C1 segment of cervical spinal cord (tissue), 14 donors: ENCODE measurements at places on chromosomes 7 and 10.
A peak's percentile ranks its signal among the peaks of the same experiment; 100 is the strongest.

DNA sequence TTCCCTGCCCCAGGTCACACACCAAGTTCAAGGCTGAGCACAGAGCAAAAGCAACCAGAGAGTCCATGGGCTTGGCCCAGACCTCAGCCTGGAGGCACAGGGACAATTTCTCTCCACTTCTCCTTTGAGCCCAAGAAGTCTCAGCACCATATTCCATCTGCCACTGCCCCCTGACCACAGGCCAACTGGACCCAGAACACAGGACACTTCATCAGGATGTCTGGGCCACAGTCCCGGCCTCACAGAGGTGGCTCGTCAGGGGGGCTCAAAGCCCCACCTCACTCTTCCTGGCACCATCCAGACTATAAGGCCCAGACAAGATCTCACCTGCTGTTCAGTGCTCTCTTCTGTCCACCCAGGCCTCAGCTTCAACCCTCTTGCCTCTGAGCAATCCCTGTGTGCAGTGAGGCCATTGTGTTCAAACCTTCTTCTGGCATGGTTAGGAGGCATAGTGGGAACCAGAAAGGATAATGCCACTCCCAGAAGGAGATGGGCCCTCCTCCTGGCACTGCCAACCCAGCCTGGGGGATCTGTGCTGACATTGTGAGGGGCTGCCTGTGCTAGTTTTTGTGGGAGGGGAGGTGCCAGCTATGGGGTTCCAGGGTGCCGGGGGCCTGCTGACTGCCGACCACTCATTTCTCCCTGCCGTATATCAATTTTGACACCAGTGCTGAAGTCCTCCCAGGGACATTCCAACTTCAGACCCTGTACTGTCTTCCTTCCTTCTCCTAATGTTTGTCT, 49.7 kb upstream of the ANTXRL start:
- DNase-seq: no peak

GRCh38 chr7:30911561-30911969, at the start of gene AQP1:
TSS of gene AQP1 (plus strand) at chr7:30911853. CDS start at chr7:30911910, 57 bp downstream.
- DNase-seq: peak; percentile 72

GRCh38 chr7:128197589-128197988, 43.5 kb upstream of the LEP start:
- no peak for DNase-seq

DNA sequence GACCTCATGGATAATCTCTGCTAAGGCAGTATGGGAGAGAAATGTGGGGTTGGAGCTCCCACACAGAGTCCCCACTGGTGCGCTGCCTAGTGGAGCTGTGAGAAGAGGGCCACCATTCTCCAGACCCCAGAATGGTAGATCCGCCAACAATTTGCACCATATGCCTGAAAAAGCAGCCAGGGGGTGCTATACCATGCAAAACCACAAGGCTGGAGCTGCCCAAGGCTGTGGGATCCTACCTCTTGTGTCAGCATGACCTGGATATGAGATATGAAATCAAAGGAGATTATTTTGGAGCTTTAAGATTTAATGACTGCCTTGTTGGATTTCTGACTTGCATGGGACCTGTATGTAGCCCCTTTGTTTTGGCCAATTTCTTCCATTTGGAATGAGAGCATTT, 27.0 kb upstream of the SAMD9L start:
- DNase-seq: no peak

GRCh38 chr10:17644485-17644943, 563 bp downstream of the STAM start:
- DNase-seq: no peak

- DNase-seq: no peak
Observed at GRCh38 chr10:130430291-130430690, 294.1 kb downstream of the GLRX3 start.

DNA sequence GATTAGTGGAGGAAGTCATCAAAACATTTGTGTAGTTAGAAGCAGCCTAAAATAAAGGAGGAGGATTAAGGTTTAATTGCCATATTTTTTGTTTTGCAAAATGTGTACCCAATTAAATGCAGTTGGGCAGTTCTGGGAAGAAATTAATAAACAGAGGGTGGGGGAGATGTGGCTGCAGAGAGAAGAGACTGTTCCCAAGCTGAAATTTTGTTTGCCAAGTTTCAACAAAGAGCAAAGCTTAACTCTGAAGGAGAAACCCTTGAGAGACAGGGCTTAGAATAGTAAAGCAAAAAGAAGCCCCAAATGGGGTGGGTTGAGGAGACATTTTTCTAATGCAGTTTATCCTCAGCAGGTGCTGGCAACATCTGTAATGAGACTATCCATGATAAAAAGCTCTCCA, 298.0 kb upstream of the NRP1 start:
- DNase-seq: no peak

DNA sequence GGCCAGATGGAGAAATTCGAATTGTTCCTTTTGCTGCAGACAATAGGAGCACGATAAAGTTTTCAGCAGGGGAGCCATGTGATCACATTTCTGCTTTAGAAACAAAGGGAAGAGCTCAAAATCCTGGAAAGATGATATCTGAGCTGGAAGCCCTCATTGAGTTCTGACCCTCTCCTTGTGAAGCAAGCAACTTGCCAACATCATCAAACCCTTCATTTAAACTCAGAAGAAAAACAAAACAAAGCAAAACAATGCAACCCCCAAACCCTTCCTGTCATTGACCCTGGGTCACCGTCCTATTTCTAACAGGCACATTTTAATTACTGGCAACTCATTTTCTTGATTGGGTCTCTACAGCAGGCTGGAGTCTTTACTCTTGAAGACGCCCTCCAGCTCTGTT, 198.3 kb upstream of the ZNF32 start:
- no peak for DNase-seq

- no peak for DNase-seq
Observed at GRCh38 chr10:126225672-126226008, 162.6 kb downstream of the ADAM12 start.

- no peak for DNase-seq
Observed at GRCh38 chr7:20450536-20450935, 119.8 kb downstream of the ITGB8 start.

DNA sequence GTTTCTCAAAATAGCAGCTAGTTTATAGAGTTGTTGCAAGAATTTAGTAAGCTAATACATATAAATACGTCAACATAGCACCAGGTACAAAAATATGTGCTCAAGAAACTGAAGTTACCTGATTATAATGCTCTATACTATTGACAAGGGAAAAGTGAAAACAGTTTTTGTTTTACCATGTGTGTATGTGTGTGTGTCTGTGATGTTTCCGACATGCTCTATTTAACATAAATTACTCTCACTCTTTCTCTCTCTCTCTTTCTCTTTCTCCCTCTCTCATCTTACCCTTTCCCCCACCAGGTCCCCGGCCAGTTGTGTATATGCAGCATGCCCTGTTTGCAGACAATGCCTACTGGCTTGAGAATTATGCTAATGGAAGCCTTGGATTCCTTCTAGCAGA, 4.3 kb downstream of the LIPN start:
- no peak for DNase-seq
